Activated CD4-positive, alpha-beta T cell treated with anti-CD3 and anti-CD28 coated beads, Interleukin-2, Interleukin-6, amounts not matched to agents 100 ng/mL and 50 ng/mL, durations not matched to agents 16 hours and 8 hours (primary cell): ENCODE measurements at places on chromosomes 11 and 22.
A peak's percentile ranks its signal among the peaks of the same experiment; 100 is the strongest.

GRCh38 chr11:62266558-62266957 lies 3.4 kb upstream of the SCGB2A2 start:
- DNase-seq = peak; percentile 36

DNA sequence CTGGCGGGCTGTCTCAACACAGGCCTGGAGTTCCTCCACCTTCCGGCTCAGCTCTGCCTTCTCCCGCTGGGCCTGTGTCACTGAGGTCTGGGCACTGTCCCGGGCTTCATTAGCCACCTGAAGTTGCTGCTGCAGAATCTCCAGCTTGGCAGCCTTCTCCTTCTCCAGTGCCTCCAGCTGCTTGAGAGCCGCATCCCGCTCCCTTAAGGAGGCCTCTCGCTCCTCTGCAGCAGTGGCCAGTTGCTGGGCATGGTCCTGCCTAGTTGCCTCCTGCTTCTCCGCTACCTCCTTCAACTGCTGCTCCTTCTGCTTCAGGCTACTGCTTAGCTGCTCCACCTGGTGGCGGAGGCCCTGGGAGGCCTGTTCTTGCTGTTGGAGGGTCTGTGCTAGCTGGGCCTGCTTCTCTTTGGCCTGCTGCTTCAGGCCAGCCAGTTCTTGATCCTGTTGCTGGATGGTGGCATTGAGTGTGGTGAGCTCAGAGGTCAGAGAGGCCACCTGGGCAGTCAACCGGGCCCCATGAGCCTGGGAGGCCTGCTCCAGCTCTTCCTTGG lies 16.9 kb downstream of the IL18BP start:
- no peak for DNase-seq

DNA sequence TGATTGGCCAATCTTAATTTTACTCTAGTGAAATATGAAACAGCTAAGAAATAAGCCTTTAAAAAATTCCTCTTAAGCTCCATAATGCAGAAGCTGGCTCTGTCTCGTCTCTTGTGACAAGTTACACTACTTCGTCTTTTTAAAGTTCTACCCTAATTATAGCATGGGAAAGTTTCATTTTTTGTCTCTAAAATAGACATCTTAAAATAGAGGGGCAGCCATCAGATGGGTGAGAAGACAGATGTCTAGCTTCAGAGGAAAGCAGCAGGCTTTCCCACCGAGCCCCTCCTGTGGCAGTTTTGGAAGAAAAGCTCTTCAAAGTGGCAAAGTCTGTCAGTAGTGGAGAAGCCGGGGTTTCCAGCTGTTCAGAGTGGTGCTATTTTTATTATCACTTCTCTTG lies 39.5 kb downstream of the XRRA1 start:
- no peak for DNase-seq

DNA sequence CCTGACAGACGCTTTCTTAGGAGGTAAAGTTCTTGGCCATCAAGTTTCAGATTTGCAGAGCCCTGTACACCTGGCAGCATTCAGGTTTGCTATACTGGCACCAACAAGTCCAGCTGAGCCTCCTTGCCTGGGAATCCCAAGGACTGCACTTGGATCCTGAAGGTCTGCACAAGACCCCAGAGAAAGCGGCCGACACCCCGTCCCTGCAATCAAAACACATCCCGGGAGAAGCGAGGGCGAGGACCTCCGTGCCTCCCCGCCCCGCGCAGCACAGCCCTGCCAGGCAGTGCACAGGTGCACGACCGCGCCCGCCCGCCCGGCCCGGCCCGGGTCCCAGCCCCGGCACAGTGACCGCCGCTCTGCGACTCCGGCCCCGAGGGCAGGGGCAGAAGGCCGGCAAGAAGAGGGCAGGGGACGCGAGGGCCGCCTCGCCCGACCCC lies 559 bp downstream of the MRTFA start:
- DNase-seq = no peak

DNA sequence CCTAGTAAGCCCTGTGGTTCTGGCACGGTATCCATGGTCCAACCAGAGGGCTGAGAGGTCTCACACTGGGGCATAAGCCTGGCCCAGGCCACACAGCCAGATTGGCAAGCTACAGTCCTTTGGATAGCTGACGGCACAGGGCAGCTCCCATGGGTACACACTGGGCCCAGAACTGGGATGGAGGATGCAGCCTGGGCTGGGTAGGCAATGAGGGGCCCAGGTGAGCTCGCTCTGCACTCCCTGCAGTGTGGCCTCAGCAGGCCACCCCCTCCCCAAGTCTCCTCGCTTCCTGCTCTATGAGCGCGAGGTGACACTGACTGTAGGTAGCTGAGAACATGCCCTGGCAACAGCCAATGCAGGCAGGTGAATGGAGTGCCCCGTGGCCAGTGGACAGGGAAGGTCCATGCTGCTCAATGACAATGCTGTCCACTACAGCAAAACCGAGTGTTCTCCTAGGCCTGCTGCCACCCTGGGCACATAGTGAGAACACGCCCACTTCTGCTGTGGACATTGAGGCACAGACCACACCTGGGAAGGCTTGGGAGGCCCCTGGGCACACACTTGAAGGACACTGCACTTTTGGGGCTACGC lies 3.8 kb downstream of the ARVCF start:
- no peak for DNase-seq

- DNase-seq = peak; percentile 7
These were observed 2.0 kb upstream of the UEVLD start for GRCh38 chr11:18590571-18590970.
